ENCODE measurements at places on chromosomes 12 and 14.

DNA sequence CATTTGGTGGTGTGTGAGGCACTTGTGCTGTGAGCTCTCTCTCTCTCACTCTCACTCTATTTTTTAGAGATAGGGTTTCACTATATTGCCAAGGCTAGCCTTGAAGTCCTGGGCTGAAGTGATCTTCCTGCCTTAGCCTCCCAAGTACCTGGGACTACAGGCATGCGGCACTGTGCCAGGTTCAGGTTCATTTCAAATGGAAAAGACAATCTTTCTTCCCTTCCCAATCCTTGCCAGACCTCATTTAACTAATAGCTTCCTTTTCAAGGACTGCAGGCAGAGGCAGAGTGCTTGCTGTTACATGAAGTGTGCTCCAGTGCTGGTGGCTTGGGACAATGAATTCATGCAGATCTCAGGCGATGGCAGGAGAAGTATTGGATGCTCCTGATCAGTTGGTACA lies 73.2 kb upstream of the BICD1 start:
- no peak for DNase-seq

GRCh38 chr12:17918013-17918412 lies 172.0 kb downstream of the RERGL start:
- DNase-seq: no peak

- DNase-seq: peak; percentile 19
Observed at GRCh38 chr14:60183741-60184140, 18.5 kb upstream of the DHRS7 start.

DNA sequence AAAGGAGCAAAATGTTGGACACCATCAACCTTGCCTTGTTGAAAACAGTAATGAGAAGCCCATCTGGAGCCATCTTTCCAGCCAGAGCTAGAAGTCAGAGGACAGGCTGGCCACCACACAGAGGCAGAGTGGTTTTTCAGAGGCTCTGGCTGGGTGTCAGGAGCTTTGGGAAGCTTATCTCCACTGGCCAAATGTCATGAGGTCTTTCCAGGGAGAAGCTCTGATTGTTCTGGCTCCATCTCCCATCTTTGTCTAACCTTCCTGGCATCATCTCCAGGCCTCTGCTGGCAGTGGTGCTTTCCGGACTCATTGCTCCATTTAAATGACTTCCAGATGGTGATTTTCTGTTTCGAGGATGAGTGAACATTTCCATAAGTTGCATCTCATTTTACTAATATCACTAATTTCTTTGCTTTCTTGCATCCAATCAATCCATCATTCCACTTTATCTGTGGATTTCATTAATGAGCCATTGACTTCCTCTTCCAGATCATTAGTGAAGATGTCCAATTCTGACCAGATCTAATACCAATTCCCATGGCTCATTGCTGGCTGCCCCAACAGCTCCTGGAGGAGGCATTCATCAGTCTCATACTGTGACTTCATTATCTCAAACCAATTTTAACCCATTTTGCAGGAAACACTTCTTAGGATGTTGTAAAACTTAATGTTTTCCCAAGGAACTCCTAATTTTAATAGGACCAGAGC lies 35.3 kb upstream of the TMTC1 start:
- DNase-seq: no peak

GRCh38 chr12:131112021-131112420 lies 158.3 kb downstream of the ADGRD1 start:
- peak; percentile 44 for DNase-seq

- no peak for DNase-seq
Observed at GRCh38 chr12:5470221-5470620, 38.3 kb downstream of the NTF3 start.

GRCh38 chr12:3658327-3659163 lies 94.4 kb downstream of the CRACR2A start:
- DNase-seq: no peak

Data from AG10803 (cell line).